Activated B cell treated with CpG ODN at 0.5 μM for 24 hours (primary cell): ENCODE measurements at places on chromosomes 5 and 9.

- DNase-seq: no peak
Measured at GRCh38 chr5:53030893-53031292, 41.7 kb downstream of the ITGA2 start.

GRCh38 chr5:93208141-93208751 is 372.8 kb downstream of the NR2F1-AS1 start:
- no peak for DNase-seq

GRCh38 chr9:130237076-130237475 is 28.5 kb upstream of the HMCN2 start:
- no peak for DNase-seq

DNA sequence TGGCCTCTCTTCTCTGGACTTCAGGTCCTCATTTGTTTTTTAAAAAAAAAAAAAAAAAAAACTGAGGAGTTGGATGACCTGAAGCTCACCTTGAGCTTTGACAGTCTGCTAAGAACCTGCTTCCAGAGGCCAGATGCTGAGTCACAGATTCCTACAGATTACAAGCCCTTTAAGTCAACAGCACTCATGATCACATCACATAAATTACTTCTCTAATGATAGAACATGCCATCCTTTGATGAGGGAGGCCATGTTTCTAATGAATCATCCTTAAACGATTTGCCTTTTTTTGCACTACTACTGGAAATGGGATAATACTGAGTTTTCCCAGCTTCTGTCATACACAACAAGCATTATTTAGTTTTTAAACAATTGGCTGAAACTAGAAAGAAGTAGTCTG is 34.2 kb upstream of the MYOT start:
- DNase-seq: no peak

GRCh38 chr5:64637837-64638443 is 52.4 kb upstream of the SHISAL2B start:
- DNase-seq: no peak

GRCh38 chr9:69218166-69218565 is 44.1 kb downstream of the TJP2 start:
- no peak for DNase-seq

- peak; percentile 44 for DNase-seq
Measured at GRCh38 chr5:177494346-177495195, 2.8 kb downstream of the PDLIM7 start.

GRCh38 chr9:17342696-17343095 is 207.9 kb downstream of the CNTLN start:
- no peak for DNase-seq

- no peak for DNase-seq
Measured at GRCh38 chr5:161064781-161065180, 212.8 kb upstream of the ATP10B start.

DNA sequence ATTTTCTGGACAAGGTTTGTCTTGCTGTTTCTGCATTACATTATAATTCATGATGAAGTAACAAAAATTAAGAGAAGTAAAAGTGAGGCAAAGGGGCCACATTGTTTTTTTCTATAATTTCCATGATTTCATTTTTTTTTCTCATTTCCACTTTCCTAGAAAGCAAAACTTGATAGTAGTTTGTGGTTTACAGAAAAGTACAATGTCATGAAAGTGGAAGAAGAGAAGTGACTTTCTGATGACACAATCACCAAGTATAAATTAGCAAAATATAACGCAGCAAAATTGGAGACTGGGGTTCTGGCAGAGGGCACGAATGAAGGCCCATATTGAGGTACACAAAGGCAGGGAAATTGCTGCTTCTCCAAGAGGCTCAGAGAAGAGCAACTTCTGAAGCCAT is 5.0 kb upstream of the IFNA14 start:
- no peak for DNase-seq

GRCh38 chr5:67297376-67297775 is 100.8 kb upstream of the CD180 start:
- DNase-seq: no peak

DNA sequence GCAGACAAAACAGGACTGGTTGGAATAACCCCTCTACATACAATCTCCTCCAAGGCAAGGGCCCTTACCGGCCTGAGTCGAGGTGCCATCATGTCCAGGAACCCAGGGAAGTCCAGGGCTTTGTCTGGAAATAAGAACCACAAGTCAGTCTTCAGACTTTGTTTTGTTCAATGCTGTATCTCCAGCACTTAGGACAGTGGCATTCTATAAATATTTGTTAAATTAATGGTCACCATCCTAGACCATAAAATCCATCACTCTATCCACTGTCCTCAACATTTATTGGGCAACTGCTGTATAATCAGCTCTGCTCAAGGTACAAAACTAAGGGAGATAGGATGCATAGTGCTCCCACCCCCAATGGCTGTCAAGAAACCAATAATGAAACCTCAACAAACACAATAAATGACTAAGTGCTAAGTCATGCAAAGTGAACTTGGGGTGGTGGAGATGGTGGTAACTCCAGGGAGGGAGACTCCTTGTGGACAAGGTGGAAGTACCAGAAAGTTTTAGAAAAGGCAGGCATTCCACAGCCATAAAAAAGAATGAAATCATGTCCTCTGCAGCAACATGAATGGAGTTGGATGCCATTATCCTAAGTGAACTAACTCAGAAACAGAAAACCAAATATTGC is 5.0 kb downstream of the RELL2 start:
- no peak for DNase-seq

GRCh38 chr5:23522553-23522952 is 15.1 kb downstream of the PRDM9 start:
- DNase-seq: no peak

DNA sequence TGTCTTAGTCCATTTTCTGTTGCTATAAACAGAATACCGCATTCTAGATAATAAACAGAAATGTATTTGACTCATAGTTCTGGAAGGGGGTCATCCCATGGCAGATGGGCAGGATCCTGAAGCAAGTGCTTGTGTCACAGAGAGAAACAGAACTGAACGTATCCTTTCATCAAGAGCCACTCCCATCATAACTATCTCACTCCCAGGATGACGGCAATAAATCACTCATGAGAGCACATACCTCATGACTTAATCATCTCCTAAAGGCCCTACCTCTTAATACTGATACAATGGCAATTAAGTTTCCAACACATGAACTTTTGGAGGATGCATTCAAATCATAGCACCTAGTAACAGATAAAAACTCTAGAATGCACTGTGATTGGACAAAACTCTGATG is 142.9 kb downstream of the CAMK4 start:
- no peak for DNase-seq

GRCh38 chr5:60639544-60639943 is 60.4 kb downstream of the DEPDC1B start:
- no peak for DNase-seq

DNA sequence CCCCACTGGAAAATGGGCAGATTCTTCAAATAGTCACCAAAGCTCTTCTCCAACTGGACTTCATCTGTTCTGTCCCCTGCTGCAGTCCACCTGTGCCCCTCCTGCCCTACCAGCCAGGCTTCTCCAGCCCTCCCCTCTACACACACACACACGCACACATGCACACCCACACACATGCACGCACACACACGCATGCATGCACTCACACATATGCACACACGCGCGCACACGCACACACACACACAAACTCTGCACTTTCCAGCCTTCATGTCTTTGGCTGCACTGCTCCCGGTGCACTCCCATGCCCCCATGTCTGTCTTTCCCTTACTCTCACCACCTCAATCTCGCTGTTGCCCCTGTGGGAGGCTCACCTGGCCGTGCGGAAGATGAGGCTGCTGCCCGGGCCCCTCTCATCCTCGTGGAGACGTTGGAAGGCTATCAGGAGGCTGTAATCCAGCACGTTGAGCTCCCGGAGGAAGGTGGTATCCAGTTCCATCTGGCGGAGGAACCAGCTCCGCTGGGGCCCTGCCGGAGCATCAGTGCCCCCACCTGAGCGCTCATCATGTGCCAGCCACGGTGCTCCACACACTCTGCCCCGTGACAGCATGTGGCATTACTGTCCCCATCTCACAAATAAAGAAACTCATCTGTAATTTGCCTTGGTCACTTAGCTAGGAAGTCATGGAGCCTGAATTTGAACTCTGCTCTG is 5.7 kb downstream of the PIP5KL1 start:
- DNase-seq: no peak

- DNase-seq: no peak
Measured at GRCh38 chr9:112367465-112367864, 12.4 kb upstream of the HSDL2 start.

DNA sequence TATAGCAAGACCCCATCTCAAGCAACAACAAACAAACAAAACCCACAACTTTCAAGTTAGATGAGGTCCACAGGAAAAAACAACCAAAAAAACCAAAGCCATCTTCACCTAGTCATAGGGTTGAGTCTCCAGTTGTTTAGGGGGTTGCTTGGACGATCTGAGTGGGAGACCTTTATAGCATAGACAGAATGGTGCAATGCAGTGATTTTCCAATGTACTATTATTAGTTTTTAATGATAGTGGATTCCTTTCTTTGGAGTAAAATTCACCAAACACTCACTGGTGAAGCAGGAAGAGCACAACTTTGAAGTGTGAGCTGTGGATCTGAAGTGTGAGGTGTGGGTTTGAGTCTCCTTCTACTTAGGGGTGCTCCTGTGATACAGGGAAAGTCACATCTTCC is 67.0 kb upstream of the KLF9 start:
- no peak for DNase-seq
